Mesenchymal stem cell (in vitro differentiated cells and primary cell): ENCODE measurements at places on chromosomes 16 and 17.

DNA sequence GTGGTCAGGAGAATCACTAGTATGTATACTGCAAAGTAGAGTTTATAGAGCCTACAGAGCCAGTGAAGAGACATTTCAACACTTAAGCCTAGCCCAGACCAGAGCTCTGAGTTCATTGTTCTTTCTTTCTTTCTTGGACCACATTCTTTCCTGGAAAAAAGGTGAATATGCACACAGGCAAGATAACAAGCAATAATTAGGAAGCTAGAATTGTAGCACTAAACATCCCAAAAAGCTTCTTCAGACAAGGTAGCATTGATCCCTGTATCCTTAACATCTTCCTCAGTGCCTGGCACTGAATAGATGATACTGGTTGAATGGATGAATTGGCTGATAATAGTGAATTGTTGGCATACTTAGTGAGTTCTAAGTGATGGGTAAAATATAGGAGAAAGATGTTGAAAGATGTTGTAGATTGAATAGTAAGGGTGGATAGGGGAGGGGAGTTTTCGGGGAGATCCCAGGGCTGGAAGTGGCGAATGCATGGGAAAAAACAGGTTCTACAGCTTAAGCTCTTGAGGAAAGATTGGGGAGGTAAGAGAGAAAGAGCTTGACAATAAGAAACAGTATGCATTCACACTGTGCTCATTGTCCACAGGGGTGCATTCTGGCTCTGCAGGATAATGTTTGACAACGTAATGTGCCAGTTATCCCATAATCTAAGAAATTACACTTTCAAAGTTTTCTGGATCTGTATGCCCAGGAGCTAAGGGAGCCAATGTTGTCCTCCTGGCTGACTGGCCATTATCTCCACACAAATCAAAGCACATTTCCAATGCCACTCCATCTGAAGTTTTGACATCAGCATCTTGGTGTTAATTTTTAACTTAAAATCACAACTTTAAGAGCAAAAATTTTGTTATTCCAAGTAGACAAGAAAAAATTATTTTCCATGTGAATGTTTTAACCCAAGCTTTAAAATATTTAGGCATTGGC is 35.6 kb downstream of the TUBD1 start:
- no peak for DNase-seq

DNA sequence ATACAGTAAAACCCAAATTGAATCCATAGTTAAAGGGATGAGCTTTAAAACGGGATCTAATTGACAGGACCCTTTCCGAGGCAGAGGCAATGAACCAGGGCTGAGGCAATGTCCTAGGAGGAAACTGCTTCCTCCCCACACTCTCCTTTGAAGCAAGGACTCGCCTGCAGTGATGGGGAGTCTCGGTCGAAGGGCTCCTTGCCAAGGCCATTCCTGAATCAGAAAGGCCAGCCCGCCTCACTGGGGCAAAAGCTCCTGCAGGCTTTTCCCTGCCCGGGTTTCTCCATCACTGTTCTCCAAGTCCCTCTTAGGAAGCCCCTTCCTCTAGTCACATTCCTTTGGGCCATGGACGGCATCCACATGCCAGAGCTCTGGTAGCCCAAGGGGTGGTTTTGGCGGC is 132.0 kb downstream of the RBFOX3 start:
- no peak for DNase-seq

DNA sequence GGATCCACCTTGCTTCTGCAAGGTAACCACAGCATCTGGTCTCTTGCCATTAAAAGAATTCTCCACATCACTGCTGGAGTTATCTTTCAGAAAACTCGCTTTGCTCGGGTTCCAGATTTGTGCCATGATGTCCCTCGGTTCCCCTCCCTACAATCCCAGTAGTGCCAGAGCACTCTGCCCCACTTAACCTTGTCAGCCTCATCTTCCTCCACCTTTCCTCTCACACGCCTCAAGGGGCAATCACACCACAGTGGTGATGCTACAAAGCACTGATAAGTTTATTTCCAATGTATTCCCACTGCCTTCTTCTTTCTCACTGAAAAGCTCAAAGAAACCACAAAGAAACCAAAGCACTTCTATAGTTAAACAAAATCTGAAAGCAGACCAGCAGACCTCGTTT is 11.4 kb upstream of the CDRT4 start:
- no peak for DNase-seq

- peak; percentile 40 for DNase-seq
Observed at GRCh38 chr16:22008215-22009059, 526 bp downstream of the MOSMO start.

- DNase-seq: peak; percentile 82
Observed at GRCh38 chr17:68455901-68456338, 1.4 kb downstream of the WIPI1 start.
